ENCODE measurements at places on chromosomes 3 and 15.

DNA sequence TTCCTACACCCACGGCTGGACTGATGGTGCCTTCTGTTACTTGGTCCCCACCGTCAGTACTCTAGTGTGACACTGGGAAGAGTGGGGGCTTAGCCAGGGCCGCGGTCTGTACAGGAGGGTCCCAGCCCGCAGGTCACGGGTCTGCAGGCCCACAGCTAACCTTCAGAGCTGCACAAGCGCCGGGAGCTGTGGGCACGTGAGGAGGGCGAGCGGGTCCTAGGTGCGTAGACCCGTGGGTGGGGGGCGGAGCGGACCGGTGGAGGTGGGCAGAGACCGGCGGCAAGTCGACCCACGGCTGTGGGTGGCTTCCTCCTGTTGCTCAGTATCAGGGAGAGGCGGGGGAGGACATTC lies 1.2 kb downstream of the TNFAIP8L3 start:
- no peak for DNase-seq

DNA sequence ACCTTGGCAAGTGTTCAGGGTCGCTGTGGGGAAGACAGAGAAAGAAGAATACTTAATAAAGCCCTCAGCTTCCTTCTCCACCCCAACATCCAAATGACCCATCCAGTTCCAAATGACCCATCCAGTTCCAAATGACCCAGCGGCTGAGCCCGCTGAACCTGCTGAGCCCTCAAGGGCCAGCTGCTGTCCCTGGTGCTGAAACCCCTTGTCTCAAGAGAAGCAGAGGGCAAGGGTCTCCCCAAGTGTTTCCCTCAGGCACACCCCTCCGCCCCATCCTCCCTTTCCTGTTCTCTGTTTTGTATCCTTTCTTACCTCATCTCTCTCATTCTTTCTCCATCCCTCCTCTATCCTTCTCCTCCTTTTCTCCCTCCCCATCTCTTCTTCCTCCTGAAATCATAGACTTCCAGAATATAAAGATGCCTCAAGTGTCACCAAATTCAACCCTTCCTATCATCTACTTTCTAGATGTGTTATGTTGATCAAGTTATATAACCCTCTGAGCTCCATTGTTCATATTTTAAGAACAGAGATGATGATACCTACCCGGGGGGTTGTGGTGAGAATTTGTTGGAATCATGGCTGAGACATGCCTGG lies 29.0 kb downstream of the CCDC33 start:
- peak; percentile 61 for DNase-seq

DNA sequence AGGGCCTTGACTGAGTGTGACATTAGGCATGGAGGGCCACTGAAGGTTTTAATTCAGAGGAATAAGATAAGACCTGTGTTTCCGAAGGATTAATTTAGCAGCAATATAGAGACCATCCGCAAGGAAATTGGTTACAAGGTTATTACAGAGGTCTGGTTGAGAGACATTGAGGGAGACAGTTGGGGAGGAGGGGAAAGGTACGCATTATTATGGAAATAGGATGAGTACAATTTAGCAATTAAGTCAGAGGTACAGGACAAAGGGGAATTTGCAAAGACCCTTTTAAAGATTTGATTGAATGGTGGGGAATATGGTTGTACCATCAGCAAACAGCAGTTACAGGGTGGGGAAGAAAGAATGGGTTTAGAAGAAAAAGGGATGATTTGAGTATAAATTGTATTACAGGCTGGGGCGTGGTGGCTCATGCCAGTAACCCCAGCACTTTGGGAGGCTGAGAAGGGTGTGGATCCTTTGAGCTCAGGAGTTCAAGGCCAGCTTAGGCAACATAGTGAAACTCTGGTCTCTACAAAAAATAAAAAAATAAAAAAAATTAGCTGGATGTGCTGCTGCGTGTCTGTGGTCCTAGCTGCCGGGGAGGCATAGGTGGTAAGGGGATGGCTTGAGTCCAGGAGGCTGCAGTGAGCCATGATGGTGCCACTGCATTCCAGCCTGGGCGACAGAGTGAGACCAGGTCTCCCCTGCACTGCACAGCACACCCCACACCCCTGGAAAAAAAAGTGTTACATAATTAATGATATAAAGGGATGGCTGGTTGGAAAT lies 11.3 kb downstream of the ARL8B start:
- no peak for DNase-seq

- DNase-seq = no peak
These were observed 11.3 kb downstream of the GTF2E1 start for GRCh38 chr3:120753810-120754209.

DNA sequence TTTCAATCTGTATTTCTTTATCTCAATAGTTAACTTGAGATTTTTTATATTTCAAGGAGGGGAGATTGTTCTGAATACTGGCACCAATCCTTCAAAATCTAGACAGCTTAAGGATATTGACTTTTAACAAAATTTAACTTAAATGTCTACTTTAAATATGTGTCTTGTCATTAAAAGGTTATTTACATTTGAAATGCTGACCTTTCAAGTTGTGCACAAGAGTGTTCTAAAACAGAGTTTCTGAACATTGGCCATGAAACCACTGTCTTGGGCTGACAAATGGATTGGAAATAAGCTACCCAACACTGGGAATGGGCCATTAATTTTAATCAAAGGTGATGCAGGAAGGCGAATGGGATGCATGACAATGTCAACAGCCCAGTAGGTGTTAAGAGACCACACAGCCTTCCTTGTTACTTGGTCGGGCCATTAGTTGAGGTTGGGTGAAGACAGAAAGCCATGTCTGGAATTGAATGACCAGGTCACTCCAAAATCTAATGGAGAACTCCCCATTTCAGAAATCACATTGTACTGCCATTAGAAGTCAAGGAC lies 128.5 kb downstream of the CDIN1 start:
- DNase-seq = no peak

- no peak for DNase-seq
These were observed 24.9 kb upstream of the ZNF710 start for GRCh38 chr15:89976246-89976600.

DNA sequence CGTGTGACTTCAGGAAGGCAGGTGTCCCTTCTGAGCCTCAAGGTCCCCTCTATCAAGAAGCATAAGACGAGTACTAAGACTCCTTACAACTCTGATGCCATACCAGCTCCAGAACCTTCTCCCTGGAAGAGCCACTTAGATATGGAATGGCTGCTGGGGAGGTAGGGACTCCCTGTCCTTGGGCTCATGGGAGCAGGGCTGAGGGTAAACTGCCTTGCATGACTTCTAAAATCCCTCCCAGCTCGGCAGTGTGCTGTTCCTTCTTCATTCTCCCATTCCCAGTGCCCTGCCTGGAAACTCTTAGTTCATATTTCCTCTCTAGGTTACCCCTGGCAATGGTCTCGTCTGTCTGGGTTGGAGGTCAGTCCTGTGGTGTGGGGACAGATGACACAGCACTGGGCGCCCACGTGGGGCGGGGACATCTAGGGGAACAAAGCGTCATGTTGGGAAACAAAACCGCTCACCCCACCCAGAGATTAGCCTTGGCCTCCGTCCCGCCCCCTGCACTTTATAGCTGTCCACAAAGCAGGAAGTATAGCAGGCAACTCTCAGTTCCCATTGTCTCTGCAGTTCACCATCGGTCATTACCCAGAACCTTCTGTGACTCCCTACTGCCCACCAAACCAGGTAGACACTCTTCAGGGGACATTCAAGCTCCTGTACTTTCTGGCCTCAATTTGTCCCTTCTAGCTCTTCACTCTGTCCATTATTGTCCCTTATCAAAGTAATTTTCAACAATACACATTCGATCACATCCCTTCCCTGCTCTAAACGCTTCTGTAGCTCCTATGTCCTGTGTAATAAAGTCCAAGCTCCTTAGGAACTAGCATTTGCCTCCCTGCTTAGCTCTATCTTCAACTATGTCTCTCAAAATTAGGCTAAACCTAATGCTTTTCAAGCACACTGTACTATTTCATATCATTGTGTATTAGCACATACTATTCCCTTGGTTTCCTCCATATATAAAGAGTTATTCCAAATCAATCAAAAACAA lies 73.8 kb downstream of the IQSEC1 start:
- no peak for DNase-seq
